CD4-positive, alpha-beta memory T cell (primary cell): ENCODE measurements at places on chromosomes 12 and 14.

DNA sequence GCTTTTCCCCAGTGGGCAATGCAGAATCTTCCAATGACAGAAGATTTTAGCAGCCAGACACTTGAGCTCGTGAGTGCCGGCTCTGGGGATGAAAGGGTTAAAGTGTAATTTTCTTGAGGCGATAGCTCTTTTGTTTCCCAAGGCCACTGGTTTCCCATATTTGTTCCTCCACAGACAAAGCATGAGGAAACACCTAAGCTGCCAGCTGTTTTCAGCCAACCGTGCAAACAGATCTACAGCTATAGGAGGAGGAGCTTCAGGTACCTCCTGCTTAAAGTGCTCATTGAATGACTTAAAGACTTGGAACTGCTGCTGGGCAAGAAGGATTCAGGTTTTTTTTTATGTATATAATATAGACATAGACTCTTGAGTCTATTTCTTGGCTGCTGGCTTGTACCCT, 1311.5 kb downstream of the TMEM121 start:
- DNase-seq = no peak

GRCh38 chr14:63428486-63428885, 109.8 kb upstream of the GPHB5 start:
- no peak for DNase-seq

DNA sequence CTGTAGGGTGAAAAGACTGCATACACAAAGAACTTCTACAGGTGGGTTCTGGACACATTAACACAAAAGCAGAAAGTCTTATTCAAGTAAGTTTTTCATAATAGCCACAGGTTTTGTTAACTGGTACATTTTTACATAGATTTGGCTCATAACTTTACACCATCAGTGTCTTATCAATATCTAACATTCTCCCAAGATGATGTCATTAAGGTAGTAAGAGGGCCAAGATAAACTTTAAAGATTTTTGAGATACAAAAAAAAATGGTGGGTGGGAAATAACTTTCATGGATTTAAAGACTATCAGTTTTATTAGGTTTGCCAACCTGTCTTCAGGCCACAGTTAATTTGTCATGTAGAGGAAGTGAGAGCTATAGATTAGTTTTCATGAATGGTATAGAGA, 1.7 kb downstream of the SUPT16H start:
- DNase-seq = no peak

DNA sequence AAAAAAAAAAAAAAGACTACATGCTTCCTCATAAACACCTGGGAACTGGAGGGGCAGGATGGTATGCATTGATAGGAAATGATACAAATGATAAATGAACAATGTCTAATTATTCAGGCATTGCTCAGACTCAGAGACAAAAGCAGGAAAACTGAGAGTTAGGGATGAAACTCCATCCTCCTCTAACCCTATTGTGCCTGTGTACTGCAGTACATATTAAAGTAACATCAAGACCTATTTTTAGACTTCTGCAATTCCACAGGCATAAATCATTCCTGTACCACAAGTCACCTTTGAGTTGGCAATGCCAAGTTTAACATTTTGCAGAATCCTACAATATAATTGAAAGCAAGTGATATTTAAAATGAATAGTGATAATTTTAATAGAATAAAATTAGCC, 156.5 kb upstream of the USP15 start:
- no peak for DNase-seq

DNA sequence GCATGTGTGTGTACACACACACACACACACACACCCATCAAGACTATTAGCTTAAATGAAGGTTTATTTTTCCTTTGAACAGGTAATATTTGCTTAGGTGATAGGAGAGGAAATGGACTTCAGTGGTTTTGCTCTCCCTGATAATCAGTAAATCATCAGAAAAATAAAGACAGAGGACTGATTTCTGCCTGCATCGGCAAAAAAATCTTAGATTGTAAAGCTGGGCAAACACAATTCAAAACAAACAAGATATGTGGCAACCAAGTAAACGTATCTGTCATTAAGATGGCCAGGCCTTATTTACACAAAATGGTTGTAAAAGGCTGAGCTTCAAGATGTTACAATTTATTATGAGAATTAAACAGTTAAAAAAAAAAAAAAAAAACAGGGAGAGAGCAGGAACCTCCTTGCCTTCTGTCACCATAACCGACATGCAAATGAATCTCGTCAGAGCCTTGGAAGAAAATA, 31.3 kb downstream of the PRKD1 start:
- DNase-seq = no peak

- DNase-seq = no peak
Measured at GRCh38 chr12:90393089-90393488, 561.9 kb downstream of the CCER1 start.

DNA sequence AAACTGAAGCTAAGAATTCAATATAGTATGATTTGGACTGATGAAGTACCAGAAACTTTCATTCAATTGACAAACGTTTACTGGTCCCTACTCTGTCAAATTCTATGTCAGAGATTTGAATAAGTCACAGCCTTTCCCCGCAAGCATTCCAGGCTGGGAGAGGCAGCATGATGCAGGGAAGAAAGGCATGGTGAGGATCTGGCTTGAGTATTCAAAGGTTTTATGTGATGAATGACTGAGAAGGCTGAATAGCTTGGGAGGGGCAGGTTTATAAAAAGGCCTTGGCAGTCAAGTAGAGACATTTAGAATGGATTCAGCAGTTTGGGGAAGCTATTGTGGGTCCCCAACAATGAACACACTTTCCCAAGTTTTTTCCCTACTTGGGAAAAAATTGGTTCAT, 431.8 kb downstream of the DPF3 start:
- DNase-seq = no peak

GRCh38 chr12:114917307-114917706, 233.3 kb upstream of the TBX3 start:
- DNase-seq = no peak

DNA sequence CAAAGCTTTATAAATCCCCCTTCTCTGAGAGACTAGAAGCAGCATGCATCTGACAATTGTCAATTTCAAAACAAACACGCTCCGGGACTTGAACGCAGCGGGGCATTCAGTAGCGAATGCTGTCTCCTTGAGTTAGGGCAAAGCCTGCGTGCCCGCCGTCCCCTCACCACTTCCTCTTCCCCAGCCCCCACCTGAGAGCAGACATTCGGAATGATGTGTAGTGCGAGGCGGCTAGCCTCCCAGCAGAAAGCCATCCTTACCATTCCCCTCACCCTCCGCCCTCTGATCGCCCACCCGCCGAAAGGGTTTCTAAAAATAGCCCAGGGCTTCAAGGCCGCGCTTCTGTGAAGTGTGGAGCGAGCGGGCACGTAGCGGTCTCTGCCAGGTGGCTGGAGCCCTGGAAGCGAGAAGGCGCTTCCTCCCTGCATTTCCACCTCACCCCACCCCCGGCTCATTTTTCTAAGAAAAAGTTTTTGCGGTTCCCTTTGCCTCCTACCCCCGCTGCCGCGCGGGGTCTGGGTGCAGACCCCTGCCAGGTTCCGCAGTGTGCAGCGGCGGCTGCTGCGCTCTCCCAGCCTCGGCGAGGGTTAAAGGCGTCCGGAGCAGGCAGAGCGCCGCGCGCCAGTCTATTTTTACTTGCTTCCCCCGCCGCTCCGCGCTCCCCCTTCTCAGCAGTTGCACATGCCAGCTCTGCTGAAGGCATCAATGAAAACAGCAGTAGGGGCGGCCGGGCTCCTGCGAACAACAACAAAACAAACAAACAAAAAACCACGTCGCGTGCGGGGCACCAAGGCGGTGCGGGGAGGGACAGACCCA, 2.2 kb downstream of the PRMT8 start:
- DNase-seq = no peak

DNA sequence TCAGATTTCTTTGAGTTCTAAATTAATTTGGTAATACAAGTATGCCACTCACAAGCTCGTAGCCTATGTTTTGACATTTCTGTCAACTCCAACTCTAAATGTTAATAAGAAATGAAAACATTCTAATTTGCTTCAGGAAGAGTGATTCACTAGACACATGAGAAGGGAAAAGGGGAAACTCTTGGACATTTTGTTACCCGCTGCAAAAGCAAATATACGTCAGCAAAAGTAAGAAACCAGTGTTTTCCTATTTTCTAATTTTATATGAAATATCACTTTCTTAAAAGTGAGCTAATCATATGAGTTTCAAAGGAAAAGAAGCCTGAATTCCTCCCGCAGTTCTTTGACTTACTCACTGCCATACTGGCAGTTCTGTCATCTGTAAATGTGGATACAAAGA, 162.3 kb downstream of the GRIP1 start:
- no peak for DNase-seq
